GDM1 (cell line): ENCODE measurements at places on chromosomes 7 and 10.

GRCh38 chr7:39102234-39102633 is 124.5 kb downstream of the POU6F2 start:
- no peak for DNase-seq

- DNase-seq: peak; percentile 44
These were observed 76.8 kb upstream of the NKX6-2 start for GRCh38 chr10:132862485-132863420.

GRCh38 chr7:144397086-144397485 is 6.4 kb downstream of the NOBOX start:
- no peak for DNase-seq

- DNase-seq: no peak
These were observed 270.8 kb downstream of the HTR7 start for GRCh38 chr10:90587081-90587491.

GRCh38 chr10:131478377-131478989 is 167.0 kb upstream of the TCERG1L start:
- no peak for DNase-seq

GRCh38 chr10:119616882-119617570 is 20.3 kb upstream of the TIAL1 start:
- no peak for DNase-seq

- no peak for DNase-seq
These were observed 145.2 kb upstream of the PFKP start for GRCh38 chr10:2921956-2922680.

DNA sequence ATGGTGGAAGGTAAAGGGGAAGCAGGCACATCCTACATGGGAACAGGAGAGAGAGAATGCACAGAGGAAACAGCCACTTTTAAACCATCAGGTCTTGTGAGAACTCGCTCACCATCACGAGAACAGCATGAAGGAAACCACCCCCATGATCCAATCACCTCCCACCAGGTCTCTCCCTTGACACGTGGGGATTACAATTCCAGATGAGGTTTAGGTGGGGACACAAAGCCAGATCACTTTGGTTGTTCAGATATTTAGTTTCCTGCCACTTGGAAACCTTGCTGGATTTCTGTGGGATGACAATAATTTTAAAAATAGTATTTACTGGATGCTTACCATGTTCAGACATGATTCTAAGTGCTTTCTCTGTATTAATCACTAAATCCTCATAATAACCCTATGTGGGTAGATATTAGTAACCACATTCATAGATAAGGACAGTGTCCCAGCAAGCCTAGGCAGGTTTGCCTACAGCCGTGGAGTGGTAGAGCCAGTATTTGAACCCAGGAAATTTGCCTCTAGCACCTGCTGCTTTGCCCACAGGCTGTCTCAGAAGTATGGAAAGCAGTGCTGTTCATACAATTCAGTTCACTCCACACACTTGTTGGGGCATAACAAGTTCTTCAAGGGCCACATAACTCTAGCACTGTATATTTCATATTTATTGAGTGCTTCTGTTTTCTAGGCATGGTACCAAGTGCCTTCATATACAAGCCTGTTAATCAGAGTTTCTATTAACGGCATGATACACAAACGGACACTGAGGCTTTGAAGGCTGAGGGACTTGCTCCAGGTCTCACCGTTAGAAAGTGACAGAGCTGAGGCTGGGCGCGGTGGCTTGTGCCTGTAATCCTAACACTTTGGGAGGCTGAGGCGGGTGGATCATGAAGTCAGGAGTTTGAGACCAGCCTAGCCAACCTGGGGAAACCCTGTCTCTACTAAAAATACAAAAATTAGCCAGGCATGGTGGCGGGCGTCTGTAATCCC is 8.3 kb downstream of the TLL2 start:
- no peak for DNase-seq

GRCh38 chr7:18290865-18291264 is 204.7 kb upstream of the HDAC9 start:
- DNase-seq: no peak

- no peak for DNase-seq
These were observed 53.7 kb upstream of the LBX1 start for GRCh38 chr10:101282947-101283346.

- no peak for DNase-seq
These were observed 5.4 kb downstream of the CAV1 start for GRCh38 chr7:116530107-116530820.

DNA sequence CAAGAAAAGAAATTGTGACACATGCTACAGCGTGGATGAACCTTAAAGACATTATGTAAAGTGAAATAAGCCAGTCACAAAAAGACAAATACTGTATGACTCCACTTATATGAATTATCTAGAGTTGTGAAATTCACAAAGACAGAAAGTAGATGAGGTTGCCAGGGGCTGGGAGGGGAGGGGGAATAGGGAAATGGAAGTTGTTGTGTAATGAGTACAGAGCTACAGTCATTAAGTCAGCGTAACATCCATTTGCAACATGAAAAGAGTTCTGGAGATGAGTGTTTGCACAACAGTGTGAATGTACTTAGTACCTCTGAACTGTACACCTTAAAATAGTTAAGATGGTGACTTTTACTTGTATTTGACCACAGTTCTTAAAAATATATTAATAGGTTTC is 112.1 kb upstream of the CDK1 start:
- no peak for DNase-seq

GRCh38 chr10:54666192-54666591 is 134.8 kb downstream of the PCDH15 start:
- no peak for DNase-seq

DNA sequence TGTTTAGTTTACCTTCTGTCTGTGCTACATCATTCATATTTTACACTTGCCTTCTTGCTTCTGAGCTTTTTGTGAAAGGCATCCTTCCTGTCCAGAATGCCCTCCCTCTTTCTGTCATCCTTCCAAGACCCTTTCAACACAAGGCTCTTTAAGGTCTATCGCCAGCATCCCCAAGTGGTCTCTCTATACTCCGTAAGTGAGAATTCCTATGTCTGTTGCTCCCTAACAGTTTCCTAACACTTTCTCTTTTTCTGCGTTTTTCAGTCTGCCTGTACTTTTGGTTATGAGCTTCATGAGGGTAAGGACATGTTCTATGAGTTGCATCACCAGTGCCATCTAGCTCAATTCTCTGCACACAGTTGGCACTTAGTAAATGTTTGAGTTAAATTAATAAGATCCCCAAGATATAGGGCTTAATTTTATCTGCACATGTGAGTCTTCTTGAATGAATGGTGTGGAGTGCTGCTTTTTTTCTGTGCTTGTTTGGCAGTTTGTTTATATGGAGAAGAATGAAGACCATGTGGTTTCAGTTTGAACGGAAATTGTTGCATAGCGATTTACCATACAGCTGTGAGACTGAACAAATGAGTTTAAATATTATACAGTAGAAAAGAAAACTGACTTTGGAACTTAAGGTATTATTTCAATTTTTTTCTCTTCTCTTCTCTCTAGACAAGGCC is 29.4 kb downstream of the RABGEF1 start:
- DNase-seq: no peak

DNA sequence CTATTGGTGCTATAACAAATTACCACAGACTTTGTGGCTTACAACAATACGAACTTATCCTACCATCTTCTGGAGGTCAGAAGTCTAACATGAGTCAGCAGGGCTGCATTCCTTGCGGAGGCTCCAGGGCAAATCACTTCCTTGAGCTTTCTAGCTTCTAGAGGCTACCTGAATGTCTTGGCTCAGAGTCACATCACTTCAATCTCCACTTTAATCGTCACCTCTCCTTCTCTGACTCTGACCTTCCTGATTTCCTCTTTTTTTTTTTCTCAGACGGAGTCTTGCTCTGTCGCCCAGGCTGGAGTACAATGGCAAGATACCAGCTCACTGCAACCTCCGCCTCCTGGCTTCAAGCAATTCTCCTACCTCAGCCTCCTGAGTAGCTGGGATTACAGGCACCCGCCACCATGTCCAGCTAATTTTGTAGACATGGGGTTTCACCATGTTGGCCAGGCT is 44.6 kb upstream of the ANAPC16 start:
- DNase-seq: no peak
